Naive B cell (primary cell): ENCODE measurements at places on chromosomes 13 and 19.

- H3K4me3 ChIP-seq = no peak overlapping the region
- peaks cover 24% of the 10 kb centered on the region for H3K36me3 ChIP-seq
- H3K4me1 ChIP-seq = peaks cover 8% of the 10 kb centered on the region
- no peak overlapping the region for H3K27ac ChIP-seq
Observed at GRCh38 chr13:73732350-73732749, 401.9 kb downstream of the KLF12 start.

GRCh38 chr13:42078128-42078808 is 29.8 kb downstream of the DGKH start:
- H3K36me3 ChIP-seq = no peaks in the 10 kb centered on the region
- peaks cover 7% of the 10 kb centered on the region for H3K27me3 ChIP-seq
- H3K4me1 ChIP-seq = no peaks in the 10 kb centered on the region
- no peak overlapping the region for H3K4me3 ChIP-seq
- peak overlapping the region; percentile 13 for H3K27ac ChIP-seq

GRCh38 chr13:77548095-77548494 is 12.6 kb downstream of the SCEL start:
- no peak for DNase-seq
- no peak overlapping the region for H3K27ac ChIP-seq
- peaks cover 4% of the 10 kb centered on the region for H3K27me3 ChIP-seq
- H3K4me1 ChIP-seq = peaks cover 11% of the 10 kb centered on the region
- H3K4me3 ChIP-seq = no peak overlapping the region

- H3K27me3 ChIP-seq = no peaks in the 10 kb centered on the region
- no peak overlapping the region for H3K27ac ChIP-seq
- peaks cover 18% of the 10 kb centered on the region for H3K36me3 ChIP-seq
- DNase-seq = no peak
- H3K4me1 ChIP-seq = peaks cover 41% of the 10 kb centered on the region
- H3K4me3 ChIP-seq = no peak overlapping the region
Observed at GRCh38 chr13:99331881-99332293, 24.7 kb upstream of the GPR183 start.

DNA sequence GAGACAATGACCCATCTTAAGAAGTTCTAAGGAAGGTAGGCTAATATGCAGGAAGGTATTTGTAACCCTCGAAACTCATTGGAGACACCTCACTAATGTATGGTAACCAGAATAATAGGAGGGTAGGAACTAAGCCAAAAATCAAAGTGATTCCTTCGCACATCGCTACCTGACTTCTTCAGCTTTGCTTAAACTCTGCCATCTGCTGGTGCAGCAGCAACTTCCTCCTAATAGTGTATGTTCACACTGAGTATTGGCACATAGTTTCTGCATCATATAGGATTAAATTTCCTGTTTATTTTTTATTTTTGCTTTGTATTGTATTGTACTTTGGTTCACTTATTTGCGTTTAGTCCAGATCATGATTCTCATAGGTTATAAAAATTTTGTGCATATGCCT is 676.2 kb downstream of the GPC5 start:
- H3K4me3 ChIP-seq = no peak overlapping the region
- no peaks in the 10 kb centered on the region for H3K36me3 ChIP-seq
- DNase-seq = no peak
- H3K27me3 ChIP-seq = no peaks in the 10 kb centered on the region
- H3K4me1 ChIP-seq = no peaks in the 10 kb centered on the region
- H3K27ac ChIP-seq = no peak overlapping the region

DNA sequence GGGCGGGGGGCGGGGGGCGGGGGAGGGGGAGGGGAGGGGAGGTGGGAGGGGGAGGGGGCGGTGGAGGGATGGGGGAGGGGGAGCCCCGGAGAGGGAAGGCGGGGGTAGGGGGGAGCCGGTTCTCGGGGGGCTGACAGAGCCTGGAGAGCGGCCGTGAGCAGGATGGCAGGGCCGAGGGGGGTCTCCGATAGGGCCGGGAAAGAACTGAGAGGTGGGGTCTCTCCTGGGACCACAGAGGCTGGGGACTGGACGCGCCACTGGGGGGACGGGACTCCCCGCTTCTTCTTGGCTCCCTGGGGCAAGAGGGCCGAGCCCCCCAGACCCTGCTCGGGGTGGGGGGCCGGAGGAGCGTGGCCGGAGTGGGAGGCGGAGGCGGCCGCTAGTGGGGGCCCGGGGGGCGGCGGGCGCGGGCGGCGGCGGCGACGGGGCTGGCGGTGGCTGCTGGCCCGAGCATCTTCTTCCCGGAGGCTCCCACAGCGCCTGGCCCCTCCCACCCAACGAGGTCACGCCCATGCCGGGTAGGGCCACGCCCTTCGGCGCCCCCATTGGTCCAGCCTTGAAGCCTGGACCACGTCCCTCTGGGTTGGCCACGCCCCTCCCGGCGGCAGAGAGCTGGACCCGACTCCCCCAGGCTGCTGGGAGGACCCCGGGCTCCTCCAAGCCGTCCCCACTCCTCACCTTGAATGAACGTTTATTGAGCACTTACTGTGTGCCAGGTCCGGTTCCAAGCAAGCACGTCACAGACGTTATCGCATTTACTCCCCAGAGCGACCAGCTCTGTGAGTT is at the start of gene NOVA2:
Gene NOVA2 (minus strand): TSS at position 313 of the 786 bp plus-strand sequence. CDS start 514 bp downstream, outside the sequence.
- peaks cover 16% of the 10 kb centered on the region for H3K4me1 ChIP-seq
- H3K36me3 ChIP-seq = peaks cover 14% of the 10 kb centered on the region
- peak within 1 kb of the TSS; percentile 89 for H3K27ac ChIP-seq

DNA sequence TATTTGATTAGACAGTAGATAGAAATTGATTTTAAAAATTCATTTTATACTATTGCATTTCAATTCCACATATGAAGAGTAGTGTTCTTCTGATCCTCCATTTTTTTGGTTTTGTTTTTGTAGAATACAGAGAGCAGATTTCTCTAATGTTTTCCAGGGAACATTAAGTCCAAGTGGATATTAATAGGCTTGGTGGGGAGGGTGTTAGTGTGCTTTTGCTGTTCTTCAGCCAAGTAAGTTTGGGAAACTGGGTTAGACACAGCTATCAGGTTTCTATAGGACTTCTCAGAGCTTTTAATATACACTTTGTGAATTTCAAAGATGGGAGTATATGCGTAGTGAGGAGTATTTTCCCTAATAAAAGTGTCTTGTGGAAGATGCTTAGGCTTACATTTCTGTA is 21.8 kb downstream of the NAA16 start:
- no peak overlapping the region for H3K27ac ChIP-seq
- no peak overlapping the region for H3K4me3 ChIP-seq
- no peak for DNase-seq
- no peaks in the 10 kb centered on the region for H3K27me3 ChIP-seq
- no peaks in the 10 kb centered on the region for H3K36me3 ChIP-seq
